Cerebellum (tissue), 4 donors: ENCODE measurements at places on chromosomes 4 and X. TPM values are rescaled to one million over a fixed set of nuclear protein-coding genes. Genes with fewer than 3 reads are reported as not detected.

DNA sequence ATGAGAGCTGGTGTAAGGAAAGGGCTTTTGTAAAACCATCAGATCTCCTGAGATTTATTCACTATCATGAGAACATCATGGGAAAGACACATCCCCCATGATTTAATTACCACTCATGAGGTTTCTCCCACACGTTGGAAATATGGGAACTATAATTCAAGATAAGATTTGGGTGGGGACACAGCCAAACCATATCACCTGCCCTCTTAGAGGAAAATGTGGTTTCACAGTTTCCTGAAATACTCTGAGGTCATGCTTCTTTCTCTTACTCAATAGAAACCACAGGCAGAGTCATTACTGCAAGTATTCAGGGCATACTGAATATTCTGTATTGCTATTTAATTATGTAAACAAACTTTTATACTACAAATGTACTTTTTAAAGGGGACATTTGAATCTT, 1453.3 kb downstream of the PCDH18 start:
- DNase-seq: no peak

DNA sequence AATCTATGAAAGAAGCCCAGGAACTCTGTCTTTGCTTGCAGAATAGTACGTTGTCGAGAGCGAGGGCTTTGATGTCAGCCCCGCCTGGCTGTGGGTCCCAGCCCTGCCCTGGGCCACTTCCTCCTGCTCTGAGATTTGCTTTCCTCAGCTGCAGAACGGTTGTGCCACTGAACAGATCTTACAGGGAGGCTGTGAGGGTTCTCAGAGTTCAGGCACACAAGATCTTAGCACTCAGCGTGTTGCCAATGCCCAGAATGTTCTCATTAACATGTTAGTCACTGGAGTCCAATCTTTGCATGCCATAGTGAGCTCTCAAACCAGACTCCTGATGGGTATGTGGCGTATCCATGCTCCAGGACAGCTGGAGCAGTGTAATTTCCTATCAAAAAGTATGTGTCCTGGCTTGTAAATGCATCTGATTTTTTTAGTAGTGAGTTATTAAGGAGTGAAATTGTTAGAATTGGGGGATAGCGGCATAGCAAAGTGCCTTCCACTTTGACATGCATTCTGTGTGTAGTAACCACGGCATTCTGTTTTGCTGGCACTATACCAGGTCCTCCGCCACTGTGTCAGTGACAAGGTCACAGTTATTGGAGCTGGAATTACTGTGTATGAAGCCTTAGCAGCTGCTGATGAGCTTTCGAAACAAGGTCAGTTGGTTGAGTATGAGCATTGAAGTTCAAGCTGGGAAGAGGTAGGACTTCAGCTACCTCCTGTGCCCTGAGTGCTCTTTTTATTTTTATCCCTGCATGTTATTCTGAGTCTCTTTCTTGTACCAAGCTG, 31.6 kb downstream of the TKTL1 start:
- DNase-seq: no peak

- no peak for DNase-seq
Measured at GRCh38 chrX:2311501-2311900, 189.3 kb downstream of the DHRSX start.

GRCh38 chr4:36286481-36286871, 5.1 kb downstream of the DTHD1 start:
- DNase-seq: no peak

DNA sequence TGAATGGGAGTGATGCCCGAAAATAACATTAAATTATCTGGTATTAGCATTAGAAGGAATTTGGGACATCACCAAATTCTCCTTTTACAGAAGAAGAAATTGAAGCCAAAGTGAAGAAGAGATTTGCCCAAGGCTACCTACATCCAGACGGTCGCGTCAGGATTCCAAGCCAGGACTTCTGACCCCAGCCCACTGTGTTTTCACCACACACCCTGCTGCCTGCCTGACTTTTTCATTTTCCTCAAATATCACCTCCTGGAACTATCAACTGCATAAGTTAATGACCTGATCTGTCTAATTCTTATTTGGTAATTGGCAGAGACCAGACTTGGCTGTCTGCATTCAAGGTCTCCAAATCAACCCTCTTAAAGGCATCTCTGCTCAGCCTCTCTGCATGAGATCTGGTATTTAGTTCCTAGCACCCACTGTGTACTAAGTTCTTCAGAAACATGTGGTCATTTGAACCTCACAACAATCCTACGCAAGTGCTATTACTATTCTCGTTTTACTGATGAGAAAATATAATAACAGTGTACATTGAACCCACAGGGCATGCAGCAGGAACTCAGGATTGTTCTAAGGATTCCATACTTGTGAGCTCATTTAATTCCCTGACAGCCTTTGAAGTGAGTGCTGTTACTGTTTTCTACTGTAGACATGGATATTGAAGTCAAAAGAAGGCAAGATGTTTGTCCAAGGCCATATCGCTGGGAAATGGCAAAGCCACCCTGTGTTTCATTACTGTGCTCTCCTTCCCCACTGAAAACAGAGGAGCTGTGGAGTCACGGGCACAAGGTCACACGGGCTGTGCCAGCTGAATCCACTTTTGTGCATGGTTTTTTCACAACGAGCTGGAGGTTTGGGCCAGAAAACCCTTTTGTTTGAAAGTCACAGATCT, 195.2 kb upstream of the C1QTNF7 start:
- DNase-seq: peak; percentile 8

- no peak for DNase-seq
Measured at GRCh38 chr4:88442689-88443191, 14.2 kb upstream of the HERC5 start.

- DNase-seq: no peak
Measured at GRCh38 chrX:149948016-149948415, 9.7 kb upstream of the EOLA2 start.

- no peak for DNase-seq
Measured at GRCh38 chr4:23861897-23862296, 27.9 kb downstream of the PPARGC1A start.

- no peak for DNase-seq
Measured at GRCh38 chr4:152723236-152723635, 43.4 kb upstream of the TMEM154 start.

DNA sequence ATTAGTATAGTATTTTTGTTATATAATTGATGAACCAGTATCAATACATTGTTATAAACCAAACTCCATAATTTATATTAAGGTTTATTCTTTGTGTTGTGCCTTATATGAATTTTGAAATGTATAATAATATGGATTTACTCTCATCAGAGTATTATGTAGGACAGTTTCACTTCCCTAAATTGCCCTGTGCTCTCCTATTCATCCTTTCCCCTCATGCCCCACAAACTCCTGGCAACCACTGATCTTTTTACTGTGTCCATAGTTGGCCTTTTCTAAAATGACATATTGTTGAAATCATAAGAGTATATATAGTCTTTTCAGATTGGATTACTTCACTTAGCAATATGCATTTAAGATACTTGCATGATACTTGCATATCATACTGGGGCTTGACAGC, 958.1 kb upstream of the GRID2 start:
- no peak for DNase-seq

DNA sequence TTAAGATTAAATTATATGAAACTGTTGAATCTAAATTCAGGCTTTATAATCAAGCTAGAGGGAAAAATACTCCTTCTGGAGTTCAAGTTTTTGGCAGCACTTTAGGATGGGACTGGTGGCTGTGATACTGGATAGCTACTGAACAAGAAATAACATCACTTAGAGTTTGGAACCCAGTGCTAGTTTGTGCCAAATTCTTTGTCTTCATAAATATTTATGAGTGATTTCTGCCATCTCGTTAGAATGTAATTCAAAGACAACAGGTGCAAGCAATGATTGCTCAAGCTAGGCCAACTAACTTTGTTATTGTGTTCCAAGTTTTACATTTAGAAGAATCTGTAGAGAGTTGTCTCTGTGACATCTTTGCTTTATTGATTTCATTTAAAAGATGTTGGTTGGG, 417.9 kb downstream of the FAT4 start:
- DNase-seq: no peak

- DNase-seq: no peak
Measured at GRCh38 chrX:9865804-9866472, 79.7 kb downstream of the SHROOM2 start.

- no peak for DNase-seq
Measured at GRCh38 chr4:139858436-139859205, 193.0 kb downstream of the MGST2 start.

DNA sequence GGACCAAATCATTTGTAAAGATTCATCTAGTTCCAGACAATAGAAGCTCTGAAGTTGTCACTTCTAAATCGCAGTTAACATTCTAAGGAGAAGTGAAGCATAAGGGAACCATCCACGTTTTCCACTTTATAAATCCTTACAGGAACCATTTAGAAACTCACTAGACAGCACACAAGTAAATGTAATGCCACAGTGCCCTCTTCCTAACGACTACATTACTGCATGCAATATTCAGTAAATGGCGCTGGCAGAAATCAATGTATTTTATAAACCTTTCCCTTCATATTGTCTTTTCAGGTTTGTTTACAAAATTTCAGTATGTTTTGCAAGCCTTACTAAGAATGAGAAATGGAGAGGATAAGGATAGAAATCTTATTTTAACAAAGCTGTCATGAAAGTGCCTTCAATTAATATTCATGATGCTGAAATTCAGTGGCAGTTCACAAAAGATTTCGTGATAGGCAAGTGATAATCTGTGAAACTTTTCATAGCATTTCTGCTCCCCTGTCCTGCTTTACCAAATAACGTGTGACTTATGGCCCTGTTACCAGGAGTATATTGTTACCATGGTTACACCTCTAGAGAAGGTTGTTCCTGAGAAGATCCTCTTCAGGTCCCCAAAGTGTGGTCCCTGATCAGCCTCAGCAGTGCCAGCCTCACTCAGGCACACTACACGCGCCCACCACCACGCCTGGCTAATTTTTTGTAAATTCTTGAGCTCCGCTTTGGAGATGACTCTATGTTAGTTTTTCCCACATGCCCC, 54.2 kb downstream of the TMA16 start:
- DNase-seq: peak; percentile 63

NAP1L2 gene
- total RNA-seq: 26.5 TPM

OTUD6A gene
- not detected for total RNA-seq

ZXDA gene
- total RNA-seq: 18.5 TPM

CFP gene
- 1.4 TPM for total RNA-seq

FGA gene
- total RNA-seq: 0.45 TPM

BANK1 gene
- 0.54 TPM for total RNA-seq

SLITRK2 gene
- 26.5 TPM for total RNA-seq
